Stimulated activated CD8-positive, alpha-beta memory T cell treated with anti-CD3 and anti-CD28 coated beads, Interleukin-4, amount 100 ng/mL, for 4 hours (primary cell): ENCODE measurements at places on chromosomes 4 and X.
A peak's percentile ranks its signal among the peaks of the same experiment; 100 is the strongest.

- DNase-seq, result no peak
These were observed 425.7 kb downstream of the PABPC4L start for GRCh38 chr4:133775881-133776280.

GRCh38 chr4:111449657-111450056 is 695.6 kb upstream of the FAM241A start:
- DNase-seq, result no peak

GRCh38 chr4:142844782-142845181 is 1.3 kb downstream of the INPP4B start:
- DNase-seq, result no peak

- no peak for DNase-seq
These were observed 12.2 kb downstream of the SAT1 start for GRCh38 chrX:23795221-23795620.

DNA sequence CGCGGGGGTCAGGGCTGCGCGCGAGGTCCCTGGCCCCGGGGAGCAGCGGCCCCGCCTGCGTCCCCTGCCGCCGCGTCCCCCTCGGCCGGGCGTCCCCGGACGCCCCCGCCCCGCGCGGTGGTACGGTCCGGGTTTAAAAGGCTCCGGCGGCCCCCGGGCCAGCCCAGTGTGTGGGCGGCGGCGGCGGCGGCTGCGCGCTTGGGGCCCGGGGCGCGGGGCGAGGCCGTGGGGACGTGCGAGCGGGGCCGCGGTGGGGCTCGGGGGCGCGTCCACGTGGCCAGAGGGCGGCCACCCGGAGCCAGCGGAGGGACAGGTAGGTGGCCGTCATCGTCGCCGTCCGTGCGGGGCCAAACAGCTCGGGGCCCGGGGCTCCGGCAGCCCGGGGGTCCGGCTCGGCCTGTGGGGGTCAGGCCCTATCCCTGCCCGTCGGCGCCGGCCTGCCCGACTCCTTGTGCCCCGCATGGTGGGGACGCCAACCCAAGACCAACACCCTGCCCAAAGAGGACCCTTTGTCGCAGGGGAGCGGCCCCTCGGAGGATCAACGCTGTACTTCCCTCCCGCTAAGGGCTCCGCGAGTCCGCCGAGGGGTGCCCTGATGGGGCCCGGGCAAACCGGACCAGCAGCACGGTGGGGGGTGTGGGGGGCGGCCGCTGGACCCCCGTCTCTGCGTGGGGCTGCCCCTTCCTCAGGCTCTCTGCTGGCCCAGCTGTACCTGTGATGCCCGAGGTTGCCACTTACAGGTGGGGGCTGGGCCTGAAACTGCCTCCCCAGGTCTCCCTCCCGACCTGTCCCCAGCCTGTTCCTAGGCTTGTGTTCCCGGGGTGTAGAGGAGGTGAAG is at the start of gene PLXNA3:
TSS of gene PLXNA3 (plus strand) at position 166 of the 838 bp plus-strand sequence. CDS start 1,903 bp downstream, outside the sequence.
- peak; percentile 28 for DNase-seq

GRCh38 chr4:100900134-100900533 is 382.3 kb upstream of the EMCN start:
- no peak for DNase-seq

- DNase-seq, result no peak
These were observed 1.3 kb downstream of the TBL1X start for GRCh38 chrX:9466124-9466495.

DNA sequence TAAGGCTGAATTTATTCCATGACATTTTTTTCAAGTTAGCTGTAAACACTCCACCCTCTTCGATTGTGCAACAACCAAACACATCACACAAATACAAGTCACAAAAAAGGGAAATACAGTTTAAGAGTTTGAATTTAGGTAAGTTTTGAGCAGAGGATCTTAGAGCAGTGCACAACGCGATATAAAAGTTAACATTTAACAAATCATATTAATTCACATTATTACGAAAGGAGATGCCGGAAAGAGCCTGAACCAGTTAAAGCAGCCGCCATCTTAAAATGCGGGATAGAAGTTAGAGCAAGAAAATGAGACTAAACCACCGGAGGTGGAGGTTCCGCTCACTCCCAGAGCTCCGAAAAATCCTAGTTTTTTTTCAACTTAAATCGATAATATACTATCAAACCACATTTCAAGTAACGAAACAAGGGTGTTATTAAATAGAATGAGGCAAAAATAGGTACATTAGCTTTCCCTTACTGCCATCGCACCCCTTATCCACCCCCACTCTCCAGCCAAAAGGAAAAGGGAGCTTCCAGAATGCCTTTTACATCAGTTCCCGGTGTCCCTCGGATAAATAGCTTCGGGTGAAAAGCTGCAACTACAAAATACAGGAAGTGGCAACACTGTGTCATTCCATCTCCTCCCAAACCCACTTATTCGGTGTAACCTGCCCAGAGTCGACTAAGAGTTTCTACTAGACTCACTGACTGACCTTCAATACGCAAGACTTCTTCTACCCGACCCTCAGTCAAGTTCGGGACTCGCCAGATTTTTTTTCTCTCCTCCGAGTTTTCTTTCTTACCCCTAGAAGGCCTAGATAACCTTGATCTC is 1.9 kb downstream of the UBE2D3 start:
- no peak for DNase-seq

- no peak for DNase-seq
These were observed 412.0 kb upstream of the NR3C2 start for GRCh38 chr4:148854203-148854602.
